ENCODE measurements at places on chromosomes 11 and 22. TPM values are rescaled to one million over a fixed set of nuclear protein-coding genes. Genes with fewer than 3 reads are reported as not detected.
A peak's percentile ranks its signal among the peaks of the same experiment; 100 is the strongest.

The TSSK2 gene
- 0.09 TPM for polyA plus RNA-seq

The E2F8 gene
- 2.9 TPM for polyA plus RNA-seq

The SUSD2 gene
- 6.7 TPM for polyA plus RNA-seq

The RPS6KB2 gene
- 39.6 TPM for polyA plus RNA-seq

GRCh38 chr11:84164728-84165127, 878.6 kb upstream of the CCDC90B start:
- DNase-seq, result no peak

DNA sequence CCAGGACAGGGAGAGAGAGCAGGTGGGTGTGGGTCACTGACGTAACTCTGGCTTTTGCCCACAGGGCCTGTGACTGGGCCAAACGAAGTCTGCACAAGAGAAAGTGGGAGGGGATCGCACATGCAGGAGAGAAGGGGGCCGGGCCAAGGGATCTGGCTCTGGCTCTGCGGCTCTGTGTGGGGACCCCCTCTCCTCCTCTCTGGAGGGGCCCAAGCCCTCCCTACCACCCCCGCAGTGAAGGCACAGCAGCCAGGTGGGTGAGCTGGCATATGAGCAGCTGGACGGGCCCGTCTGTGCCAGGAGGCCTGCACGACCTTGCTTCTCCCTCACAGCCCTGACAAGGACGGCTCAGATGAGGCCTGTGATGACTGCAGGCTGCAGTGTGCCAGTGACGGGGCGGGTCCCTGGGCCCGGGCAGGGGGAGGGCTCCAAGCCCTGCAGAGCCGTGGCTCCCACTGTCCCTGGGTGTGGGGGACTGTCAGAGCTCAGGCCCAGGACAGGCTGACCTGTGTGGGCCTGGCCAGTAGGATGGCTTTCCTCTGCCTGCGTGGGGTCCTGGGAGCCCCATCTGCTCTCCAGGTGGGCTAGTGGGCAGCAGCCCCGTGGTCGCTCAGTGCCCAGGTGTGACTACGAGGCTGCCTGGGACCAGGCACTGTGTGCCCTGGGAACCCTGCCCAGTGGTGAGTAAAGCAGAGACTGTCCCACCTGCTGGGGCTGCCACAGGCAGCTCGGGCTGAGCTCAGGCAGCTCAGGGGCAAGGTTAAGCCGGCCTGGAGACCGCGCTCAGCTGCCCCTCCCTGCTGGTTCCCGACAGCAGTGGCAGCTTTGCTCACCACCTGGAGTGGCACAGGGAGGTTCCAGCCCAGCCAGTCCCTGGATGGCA, 22.2 kb downstream of the MRGPRG start:
- DNase-seq, result no peak

DNA sequence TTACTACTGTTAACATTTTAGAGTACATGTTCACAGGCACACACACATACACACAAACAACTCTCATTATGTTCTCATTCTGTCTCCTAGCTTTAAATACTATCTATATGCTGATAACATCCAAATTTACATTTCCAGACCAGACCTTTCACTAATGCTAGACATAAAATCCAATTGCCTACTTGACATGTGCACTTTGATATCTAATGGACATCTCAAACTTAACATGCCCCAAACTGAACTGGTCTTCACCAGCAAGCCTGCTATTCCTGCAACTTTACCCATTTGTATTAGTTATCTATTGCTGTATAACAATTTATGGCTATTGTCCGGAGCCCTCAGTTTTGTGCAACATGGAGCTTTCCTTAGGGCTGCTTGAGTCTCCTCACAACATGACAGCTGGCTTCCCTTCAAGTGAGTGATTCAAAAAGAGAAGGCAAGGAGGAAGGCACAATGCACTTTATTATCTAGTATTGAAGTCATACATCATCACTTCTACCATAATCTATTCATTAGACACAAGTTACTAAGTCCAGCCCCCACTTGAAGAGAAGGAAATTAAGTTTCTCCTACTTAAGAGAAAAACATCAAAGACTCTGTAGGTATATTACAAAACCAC, 3.0 kb downstream of the SLC36A4 start:
- DNase-seq, result no peak

DNA sequence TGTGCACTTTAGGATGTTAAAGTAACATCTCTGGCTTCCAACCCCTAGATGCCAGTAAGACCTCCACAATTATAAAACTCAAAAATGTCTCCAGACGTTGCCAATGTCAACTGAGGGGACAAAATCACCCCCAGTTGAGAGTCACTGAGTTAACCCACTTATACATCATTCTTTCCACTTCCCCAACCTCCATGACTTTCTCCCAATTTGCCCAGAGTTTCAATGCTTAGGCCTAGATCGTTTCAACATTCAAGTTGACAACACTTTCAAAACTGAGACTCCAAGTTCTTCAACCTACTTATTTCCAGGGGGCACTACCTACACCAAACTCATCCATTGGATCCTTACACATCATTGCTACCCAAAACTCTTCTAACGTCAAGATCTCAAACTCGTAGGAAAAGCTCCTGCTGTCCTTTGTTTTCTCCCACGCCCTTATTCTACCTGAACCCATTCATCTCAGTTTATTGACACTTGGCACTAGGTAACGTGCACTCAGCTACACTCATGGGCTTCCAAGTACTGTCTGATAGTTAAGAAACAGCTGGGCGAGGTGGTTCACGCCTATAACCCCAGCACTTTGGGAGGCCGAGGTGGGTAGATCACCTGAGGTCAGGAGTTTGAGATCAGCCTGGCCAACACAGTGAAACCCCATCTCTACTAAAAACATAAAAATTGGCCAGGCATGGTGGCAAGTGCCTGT, 24.5 kb downstream of the RBFOX2 start:
- no peak for DNase-seq

DNA sequence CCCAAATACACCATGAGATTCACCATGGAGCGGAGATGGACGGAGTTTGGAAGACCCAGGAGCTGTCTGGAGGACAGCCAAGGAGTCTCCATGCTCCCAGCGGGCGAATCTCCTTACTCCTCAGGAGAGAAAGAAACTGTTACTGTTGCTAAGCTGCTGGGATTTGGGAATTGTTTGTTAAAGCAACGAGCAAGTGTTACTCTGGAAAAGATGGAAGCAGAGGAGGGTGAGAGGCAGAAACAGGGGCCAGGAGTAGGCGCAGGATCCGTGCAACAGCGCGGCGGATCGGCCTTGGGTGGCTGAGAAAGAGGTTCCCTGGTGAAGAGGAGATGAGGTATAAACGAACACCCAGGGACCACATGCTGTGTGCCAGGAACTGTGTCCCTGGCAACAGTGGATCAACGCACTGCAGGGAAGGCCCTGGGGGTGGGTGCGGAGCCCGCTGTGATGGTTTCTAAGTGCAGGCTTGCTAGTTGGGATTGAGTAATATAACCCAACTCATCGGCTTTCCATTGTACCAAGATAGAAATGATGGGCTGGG, 1436.4 kb downstream of the BRD1 start:
- DNase-seq, result no peak

GRCh38 chr11:134901955-134902918, 490.2 kb upstream of the B3GAT1 start:
- DNase-seq, result no peak

DNA sequence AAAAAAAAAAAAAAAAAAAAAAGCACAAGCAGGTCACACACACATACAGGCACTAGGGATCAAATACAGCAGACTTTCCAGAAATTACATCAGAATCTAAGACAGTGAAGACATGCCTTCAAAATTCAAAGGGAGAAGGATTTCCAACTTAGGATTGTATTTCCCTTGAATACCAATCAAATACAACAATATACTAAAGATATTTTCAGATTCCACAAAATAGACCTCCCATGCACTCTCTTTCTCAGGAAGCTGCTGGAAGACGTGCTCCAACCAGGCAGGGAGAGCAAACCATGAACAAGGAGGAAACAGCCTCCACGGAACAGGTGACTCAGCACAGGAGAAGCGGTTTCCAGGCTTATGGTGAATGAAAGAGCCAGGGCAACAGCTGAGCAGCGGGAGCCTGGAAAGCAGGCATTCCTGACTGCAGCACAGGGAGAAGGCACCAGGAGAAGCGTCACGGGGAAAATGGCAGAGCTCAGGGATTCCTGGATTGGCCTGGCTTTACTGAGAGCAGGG, 32.0 kb downstream of the TMEM184B start:
- DNase-seq, result no peak

GRCh38 chr11:1761857-1762536, 1.7 kb downstream of the CTSD start:
- peak; percentile 71 for DNase-seq

DNA sequence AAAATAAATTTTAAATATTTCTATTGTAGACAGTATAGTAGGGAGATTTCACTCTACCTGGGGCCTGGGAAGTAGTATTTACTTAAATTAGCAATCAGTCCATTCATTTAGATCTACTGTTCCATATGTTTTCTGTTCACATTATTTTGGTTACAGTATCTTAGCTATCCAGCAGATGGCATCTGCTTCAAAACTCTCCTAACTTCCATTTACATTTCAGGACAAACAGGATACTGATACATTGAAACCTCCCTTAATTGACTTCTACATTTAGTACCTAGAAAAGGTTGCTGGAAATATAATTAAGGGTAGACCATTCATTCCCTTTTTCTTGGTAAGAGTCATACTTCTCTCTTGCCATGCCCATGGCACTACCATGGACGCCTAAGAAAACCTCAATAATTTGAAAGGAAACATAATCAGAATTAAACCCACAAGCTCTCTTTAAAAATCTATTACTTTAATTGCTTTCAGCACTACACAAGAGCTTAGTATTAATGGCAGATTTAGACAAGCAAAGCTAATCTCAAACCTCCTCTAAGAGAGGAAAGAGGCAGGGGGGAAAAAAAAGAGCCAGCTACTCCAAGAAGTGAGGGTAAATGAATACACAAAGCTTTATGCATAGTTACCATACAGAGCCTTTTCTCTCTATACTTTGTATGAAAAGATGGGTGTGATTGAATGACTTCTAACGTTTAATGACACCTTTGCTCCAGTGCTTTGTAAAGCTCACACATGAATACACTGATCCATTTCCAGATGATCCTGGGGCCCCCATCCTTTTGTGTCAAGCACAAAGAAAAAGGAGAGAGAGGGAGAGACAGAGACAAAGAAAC, 131.2 kb upstream of the MTMR2 start:
- DNase-seq, result no peak
